ENCODE measurements at places on chromosomes 5 and 9. TPM values are rescaled to one million over a fixed set of nuclear protein-coding genes. Genes with fewer than 3 reads are reported as not detected.
A peak's percentile ranks its signal among the peaks of the same experiment; 100 is the strongest.

- DNase-seq = no peak
Observed at GRCh38 chr5:124420952-124421351, 325.5 kb downstream of the ZNF608 start.

GRCh38 chr5:134138416-134139376 lies 24.2 kb downstream of the TCF7 start:
- peak; percentile 81 for DNase-seq

DNA sequence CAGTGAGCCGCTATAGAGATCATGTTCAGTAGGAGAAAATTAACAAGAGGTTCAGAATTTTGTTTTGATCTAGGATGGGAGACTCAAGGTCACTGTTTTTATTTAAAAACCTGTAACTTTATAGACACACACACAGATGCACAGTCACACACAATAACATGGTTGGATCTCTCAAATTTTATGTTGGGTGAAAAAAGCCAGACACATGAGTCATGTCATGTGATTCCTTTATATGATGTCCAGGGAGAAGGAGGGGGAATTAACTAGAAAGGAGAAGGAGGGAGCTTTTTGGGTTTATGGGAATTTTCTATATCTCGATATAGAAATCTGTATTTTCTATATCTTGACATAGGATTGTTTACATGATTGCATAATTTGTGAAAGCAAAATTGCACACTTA lies 17.1 kb downstream of the C6 start:
- no peak for DNase-seq

PCDHB12 gene
- not detected for total RNA-seq

- DNase-seq = no peak
Observed at GRCh38 chr9:82957529-82958379, 105.2 kb downstream of the RASEF start.

SMIM33 gene
- 0.11 TPM for total RNA-seq

DNA sequence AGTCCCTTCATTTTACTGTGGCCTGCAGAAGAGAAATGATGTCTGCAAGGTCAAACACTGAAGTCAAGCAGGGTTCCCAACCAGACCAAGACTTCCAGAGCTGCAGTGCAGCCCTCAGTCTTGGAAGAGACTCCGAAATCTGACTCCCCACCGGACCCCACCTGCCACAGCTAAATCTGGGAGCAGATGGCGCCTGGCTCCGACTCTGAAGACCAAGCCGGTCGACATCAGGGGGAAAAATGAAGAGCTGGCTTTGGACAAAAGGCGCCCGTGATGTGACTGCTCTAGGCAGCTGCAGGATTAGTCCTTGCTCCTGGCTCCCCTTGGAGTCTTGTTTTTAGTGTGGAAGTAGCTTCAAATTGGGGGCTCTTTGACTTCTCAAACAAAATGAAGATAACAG lies 72.4 kb upstream of the ZNF622 start:
- no peak for DNase-seq

AK8 gene
- not detected for total RNA-seq
